Activated naive CD4-positive, alpha-beta T cell treated with anti-CD3 and anti-CD28 coated beads for 36 hours (primary cell): ENCODE measurements at places on chromosomes 1 and 21. TPM values are rescaled to one million over a fixed set of nuclear protein-coding genes. Genes with fewer than 3 reads are reported as not detected.

ERICH3 gene
- total RNA-seq = not detected

LRP8 gene
- total RNA-seq = 32.9 TPM

IFI6 gene
- total RNA-seq = 125 TPM

PLA2G5 gene
- total RNA-seq = not detected

RO60 gene
- total RNA-seq = 42.8 TPM

ACTL8 gene
- total RNA-seq = not detected

TRPM2 gene
- 2.5 TPM for total RNA-seq

PDZK1 gene
- total RNA-seq = not detected

LYPD8 gene
- total RNA-seq = not detected

EFCAB14 gene
- 38.3 TPM for total RNA-seq

VASH2 gene
- 0.38 TPM for total RNA-seq

SLFNL1 gene
- 0.12 TPM for total RNA-seq

OLFML2B gene
- 1.7 TPM for total RNA-seq

LHX8 gene
- not detected for total RNA-seq

FOXD2 gene
- total RNA-seq = 0.19 TPM

FCGR3A gene
- total RNA-seq = 0.19 TPM

C1orf21 gene
- 1.2 TPM for total RNA-seq

RAB7B gene
- total RNA-seq = not detected

PCP4 gene
- not detected for total RNA-seq

C1QC gene
- total RNA-seq = not detected

CYP4A11 gene
- total RNA-seq = not detected

PRAMEF18 gene
- total RNA-seq = not detected

CLCNKA gene
- total RNA-seq = not detected

FCN3 gene
- total RNA-seq = not detected

CHODL gene
- not detected for total RNA-seq

FCRL1 gene
- not detected for total RNA-seq

GJB4 gene
- total RNA-seq = not detected
